ENCODE measurements at places on chromosomes 1 and 21. TPM values are rescaled to one million over a fixed set of nuclear protein-coding genes. Genes with fewer than 3 reads are reported as not detected.

The OPTC gene
- total RNA-seq, result not detected

The KISS1 gene
- not detected for total RNA-seq

The TLCD4 gene
- 0.11 TPM for total RNA-seq

The KRTAP27-1 gene
- total RNA-seq, result not detected

The KLF17 gene
- not detected for total RNA-seq

The ERG gene
- 56.7 TPM for total RNA-seq
